Stimulated activated CD4-positive, alpha-beta T cell treated with anti-CD3 and anti-CD28 coated beads, Interleukin-15, amount 100 ng/mL, for 48 hours (primary cell): ENCODE measurements at places on chromosomes 5 and 9.

DNA sequence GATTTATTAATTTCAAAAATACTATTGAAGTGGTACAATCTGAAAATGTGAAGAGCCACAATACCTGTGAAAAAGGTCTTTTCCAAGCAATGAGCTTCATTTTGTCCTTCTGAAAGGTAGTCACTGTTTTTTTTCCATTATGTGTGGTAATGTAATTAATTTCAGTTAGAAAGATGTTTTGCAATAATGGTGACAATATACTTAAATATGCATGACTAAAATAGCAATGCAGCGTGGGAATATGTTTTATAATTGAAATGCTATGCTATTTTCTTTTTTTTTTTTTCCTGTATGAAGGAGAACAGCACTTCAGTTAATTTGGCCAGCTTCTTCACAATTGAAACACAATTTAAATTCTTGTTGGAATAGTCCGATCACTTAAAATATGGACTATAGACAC is 41.9 kb downstream of the NPR3 start:
- no peak for DNase-seq

- DNase-seq, result no peak
These were observed 341.3 kb downstream of the RASEF start for GRCh38 chr9:82721593-82721992.

DNA sequence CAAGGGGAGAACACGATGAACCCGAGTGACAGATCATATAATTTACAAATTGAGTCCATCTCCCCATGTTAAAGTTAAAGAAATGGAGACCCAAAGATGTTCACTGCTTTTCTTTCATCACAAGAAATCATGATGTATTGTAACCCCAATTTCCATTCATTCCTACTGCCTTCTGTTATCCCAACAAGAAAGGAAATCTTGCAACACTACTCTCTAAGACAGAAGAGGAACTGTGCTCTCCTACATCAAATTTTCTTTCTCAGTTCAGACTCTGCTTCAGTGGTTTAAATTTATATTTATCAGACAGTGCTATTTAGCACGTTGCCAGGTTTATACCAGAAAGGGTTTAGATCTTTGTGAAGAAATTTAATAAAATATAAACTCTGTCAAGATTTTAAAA is 83.8 kb upstream of the RASA1 start:
- DNase-seq, result no peak

DNA sequence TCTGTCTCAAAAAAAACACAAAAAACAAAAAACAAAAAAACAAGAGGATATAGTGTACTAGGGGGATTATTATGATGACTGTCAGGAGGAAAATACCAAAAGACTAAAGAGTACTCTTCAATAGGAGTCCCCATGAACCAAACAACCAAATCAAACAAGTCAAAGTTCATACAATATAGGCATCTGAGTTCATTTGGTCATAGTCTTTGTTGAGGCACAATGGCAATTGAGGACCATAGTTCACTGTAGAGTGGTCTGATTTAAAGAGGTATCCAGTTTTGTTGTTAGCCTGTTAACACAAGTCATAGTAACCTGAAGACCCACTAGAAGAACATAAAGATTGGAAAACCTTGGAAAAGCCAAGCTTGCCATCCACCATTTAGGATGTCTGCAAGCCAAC is 11.3 kb upstream of the UBTD2 start:
- no peak for DNase-seq
